ENCODE measurements at places on chromosomes 1 and 21.

GRCh38 chr1:25890239-25891034 is 14.9 kb upstream of the PAQR7 start:
- DNase-seq, result no peak

GRCh38 chr1:185864889-185865517 is 130.8 kb downstream of the HMCN1 start:
- DNase-seq, result peak; percentile 84

DNA sequence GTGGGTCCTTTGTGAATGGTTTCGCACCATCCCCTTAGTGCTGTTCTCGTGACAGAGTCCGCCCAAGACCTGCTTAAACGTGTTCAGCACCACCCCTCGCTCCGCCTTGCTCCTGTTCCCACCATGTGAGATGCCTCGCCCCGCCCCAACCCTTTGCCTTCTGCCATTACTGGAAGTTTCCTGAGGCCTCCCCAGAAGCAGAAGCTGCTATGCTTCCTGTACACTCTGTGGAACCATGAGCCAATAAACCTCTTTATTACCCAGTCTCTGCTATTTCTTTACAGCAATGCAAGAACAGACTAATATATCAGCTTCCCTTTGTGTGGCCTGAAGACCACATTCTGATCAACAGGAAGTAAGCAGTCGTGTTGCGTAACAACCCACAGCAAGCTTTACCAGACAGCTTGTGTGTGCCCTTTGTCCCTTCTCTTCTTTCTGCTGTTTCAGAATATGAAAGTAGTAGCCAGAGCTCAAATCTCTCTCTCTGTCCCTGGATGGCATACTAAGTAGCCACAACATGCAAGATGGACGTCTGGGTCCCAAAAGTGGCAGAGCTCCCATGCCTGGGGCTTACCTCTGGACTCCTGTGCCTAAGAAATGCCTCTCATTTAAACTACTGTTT is 14.1 kb downstream of the HENMT1 start:
- DNase-seq, result peak; percentile 34

DNA sequence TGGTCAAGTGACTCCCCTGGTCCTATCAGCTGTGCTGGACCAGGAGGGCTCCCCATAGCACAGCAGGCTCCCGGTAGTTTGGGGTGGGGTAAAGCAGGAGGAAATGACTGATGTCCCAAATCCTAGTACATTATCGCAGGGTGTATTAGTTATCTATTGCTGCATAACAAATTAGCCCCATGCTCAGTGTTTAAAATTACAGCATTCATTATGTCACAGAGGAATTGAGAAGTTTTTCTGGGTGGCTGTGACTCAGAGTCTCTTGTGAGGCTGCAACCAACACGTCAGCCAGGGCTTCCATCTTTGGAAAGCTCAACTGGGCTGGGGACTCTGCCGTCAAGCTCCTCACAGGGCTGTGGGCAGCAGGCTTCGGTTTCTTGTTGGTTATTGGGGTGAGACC is 34.3 kb upstream of the LAPTM5 start:
- DNase-seq, result no peak

GRCh38 chr1:67627906-67628305 is 57.1 kb upstream of the GADD45A start:
- DNase-seq, result no peak

GRCh38 chr1:206842854-206843253 is 22.6 kb upstream of the IL20 start:
- no peak for DNase-seq

- no peak for DNase-seq
Measured at GRCh38 chr1:233390842-233391737, 63.6 kb downstream of the MAP3K21 start.

GRCh38 chr1:181099152-181100014 is 10.9 kb downstream of the IER5 start:
- no peak for DNase-seq

GRCh38 chr1:1895456-1896336 is 4.8 kb upstream of the GNB1 start:
- DNase-seq, result no peak

GRCh38 chr21:27292783-27293182 is 325.9 kb upstream of the ADAMTS5 start:
- DNase-seq, result no peak

DNA sequence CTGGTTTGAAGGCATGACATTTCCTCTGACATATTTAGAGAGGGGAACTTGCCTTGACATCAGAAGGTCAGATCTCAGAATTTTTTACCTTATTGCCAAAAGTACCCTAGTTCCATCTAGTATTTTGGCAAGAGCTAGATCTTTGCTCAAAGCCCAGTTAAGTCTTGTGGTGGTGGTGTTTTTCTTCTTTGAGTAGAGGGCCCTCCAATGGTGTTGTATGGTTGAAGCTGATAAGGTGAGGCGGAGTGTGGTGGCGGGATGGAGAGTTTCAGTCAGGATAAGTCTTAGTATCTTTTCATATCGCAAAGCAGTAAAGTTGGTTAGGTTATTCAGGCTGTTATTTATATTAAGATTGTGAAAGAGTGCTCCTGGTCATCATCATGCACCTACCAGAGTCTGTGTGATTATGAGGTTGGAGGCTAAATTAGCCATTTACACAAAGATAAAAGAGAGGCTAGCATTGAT is 20.1 kb upstream of the MACF1 start:
- no peak for DNase-seq

DNA sequence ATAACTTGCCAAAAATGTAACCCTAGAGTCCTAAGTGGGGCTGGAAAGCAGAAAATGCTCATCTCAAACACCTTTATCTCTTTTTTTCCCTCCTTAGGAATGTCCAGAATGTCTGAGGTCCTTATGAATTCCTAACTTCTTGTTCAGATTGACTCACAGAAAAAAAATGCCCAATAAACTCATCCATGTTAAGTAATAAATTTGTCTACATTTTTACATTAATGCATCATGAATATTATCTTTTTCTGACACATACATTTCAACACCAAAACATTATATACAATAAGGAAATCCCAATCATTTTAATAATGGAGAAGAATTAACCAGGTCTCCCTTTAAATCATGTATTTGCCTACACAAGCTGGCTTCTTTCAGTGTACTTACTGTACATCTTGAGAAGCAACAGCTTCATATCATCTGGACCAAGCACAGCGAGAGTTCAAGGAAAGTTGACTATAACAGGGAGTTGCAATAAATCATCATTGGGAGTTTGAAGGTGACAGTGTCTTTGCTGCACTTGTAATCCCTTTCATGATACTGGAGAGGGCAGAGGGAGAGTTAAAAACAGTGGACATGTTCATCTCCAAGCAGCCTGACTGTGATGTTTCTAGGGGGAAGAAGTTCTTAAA is 565.2 kb downstream of the LTN1 start:
- no peak for DNase-seq

DNA sequence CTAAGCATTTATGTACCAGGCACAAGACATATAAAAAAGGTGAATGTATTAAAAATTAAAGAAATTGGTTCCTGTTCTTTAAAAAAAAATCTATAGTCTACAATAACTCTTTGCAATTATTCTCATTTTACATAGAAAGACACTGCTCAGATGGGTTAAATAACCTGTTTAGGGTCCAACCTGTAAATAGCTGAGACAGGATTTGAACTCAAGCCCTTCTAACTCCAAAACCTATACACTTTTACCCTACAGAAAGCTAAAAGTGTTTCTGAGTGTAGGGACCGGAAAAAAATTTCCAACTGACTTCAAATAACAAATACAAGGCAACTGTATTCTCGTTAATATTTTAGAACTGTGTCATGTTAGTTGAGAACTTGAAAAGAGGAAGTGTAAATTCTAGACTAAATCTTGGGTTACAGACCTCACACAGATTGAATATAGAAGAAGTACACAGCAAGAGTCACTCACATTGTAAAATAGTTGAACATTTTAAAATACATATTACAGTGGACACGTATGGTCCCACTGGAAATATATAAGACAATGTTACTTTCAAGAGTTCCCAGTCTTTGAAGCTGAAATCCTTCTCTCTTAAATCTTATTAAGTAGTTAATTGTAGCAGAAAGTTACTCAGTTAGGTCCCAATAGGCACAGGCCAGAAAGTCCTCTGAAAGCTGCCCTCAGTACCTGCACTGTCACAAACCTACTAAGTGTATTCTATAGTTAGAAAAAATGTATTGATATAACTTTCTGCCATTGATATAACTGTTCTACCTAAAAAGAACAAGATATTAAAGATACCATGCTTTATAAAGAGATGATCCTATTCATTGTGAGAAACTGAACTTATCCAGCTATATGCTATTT is 7.3 kb downstream of the EDEM3 start:
- no peak for DNase-seq

DNA sequence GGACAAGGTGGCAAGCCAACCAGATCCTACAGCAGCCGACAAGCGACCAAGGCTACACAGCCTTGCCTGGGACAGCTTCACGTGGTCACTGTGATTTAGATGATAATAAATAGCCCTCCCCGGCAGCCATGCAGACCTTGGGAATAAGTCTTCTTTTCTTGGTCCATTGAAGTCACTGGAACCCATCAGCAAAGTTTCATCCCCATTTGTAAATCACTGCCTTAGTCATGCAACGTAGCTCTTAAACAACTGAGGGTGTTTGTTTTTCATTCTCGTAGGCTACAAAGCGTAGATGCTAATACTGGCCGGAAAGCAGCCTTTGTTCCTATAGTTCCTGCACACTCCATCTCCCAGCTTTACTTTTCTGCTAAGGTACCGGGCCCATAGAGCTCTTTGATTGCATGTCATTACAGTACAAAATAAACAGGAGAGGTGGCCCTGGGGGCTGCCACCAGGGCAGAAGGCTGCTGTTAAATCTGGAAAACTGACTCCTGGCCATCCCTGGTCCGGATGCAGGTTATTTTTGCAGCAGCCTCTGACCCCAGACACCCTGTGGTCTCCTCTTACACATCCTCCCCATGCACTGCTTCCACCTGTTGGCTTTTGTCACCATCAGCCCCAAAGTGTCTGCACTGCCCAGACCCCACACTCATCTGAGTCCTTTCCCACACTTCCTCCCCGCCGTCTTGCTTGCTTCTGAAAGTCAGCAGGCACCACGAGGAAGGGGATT is 105.5 kb downstream of the TOMM20 start:
- DNase-seq, result no peak
